Muscle of leg (tissue), 16 donors: ENCODE measurements at places on chromosomes 7 and 10.

DNA sequence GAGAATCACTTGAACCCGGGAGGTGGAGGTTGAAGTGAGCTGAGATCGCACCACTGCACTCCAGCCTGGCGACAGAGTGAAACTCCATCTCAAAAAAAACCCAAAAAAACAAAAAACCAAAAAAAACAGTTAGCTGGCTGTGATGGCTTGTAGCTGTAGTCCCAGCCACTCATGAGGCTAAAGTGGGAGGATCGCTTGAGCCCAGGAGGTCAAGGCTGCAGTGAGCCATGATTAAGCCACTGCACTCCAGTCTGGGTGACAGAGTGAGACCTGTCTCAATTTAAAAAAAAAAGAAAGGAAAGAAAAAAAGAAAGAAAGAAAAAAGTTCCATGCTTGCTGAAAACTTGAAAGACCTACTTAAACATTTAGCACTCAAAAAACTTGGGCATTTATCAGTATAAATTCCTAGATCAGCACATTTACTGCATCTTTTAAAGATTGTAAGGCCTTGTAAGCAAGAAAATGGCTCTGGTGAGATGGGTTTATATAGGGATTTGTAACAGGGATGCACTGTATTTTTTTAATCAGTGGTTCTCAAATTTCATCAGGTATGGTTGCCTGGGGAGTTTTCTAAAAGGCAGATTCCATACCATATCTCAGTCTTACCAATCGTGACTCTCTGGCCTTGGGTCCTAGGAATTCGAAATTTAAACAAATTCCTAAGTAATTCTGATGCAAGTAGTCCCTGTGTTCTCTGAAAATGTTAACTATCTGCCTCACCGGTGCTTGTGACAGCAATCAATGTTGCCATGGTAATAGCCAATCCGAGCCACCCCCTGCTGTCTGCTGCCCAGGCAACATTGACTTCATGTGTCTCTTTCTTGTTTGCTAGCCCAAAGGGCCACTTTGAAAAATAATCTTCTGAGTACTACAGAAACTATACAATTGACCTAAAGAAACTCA lies 11.5 kb upstream of the NT5C2 start:
- no peak overlapping the region for H3K27ac ChIP-seq
- H3K4me1 ChIP-seq, result peaks cover 2% of the 10 kb centered on the region
- no peak overlapping the region for H3K4me3 ChIP-seq
- no peak for DNase-seq
- H3K36me3 ChIP-seq, result no peaks in the 10 kb centered on the region

DNA sequence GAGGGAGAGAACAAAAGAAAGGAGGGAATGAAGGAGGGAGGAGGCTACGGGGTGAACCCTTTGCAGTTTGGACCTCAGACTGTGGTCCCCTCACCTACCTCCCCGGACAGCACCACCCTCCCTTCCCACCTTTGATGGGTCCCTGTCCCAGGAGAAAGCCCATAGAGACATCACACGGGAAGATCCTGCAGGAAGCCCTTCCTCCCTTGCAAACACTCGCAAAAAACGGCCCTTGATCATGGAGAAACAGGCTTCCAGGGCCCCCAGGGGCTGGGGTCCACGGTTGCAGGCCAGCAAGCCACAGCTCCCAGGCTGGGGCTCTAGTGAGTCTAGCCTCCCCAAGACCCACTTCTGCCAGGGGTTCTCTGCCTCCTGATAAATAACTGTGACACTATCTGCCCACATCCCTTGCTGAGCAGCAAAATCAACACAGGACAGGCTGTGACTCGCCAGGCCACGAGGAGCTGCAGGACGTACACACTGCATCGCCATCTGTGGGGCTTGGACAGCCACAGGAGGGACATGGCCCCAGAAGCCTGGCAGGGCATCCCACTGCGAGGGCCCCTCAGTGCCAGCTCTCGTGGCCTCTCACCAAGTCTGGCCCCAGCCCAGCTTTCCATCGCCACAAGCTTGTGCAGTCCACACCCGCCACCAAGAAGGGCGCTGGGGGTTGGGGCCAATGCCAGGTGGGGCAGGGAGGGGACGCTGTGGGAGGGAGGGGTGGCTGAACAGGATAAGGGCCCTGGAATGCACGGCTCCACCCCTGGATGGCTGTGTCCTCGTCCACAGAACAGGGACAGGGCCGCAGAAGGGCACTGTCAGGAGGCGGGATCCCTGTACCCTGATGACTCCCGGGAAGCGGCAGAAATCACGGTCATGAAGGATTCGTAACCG lies 34.2 kb downstream of the PDGFA start:
- no peak for DNase-seq
- no peak overlapping the region for H3K4me3 ChIP-seq
- H3K4me1 ChIP-seq, result peaks cover 36% of the 10 kb centered on the region
- no peaks in the 10 kb centered on the region for H3K36me3 ChIP-seq

- H3K27ac ChIP-seq, result no peak overlapping the region
- DNase-seq, result peak; percentile 64
- no peaks in the 10 kb centered on the region for H3K36me3 ChIP-seq
- peaks cover 13% of the 10 kb centered on the region for H3K4me1 ChIP-seq
Measured at GRCh38 chr10:77248104-77248790, 389.4 kb downstream of the KCNMA1 start.

- H3K27me3 ChIP-seq, result no peaks in the 10 kb centered on the region
- no peaks in the 10 kb centered on the region for H3K36me3 ChIP-seq
- DNase-seq, result peak; percentile 3
- no peak overlapping the region for H3K27ac ChIP-seq
Measured at GRCh38 chr7:119037941-119038340, 813.4 kb downstream of the ANKRD7 start.

DNA sequence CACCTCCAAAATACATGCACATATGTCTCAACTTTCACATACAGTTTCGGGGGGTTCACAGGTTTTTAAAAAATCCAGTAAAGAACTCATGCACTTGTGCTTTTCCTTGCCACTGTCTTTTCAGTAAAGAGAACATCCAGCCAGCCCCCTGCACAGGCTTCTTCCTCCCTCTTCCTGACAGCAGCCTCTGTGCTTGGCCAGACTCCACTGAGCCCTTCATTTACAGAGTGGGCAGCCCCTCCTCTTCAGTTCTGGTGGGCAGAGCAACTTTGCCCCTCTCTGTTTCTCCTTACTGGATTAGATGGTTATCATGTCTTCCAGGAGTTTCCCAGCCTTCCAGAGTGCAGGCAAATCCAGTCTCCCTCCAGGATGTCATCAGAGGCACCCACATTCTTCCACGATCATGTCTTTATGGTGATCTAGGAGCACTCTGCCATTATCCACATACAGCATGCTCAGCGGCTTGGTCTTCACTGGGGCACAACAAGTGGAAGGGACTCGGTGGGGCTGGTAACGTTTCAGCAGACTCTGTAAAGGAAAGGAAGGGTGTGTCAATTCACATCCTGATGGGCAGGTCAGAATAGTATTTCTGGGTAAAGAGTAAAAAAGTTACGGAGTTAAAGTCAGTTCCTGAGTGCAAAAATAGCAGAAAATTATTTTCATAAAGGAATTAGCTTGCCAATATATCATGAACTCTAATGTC lies 8.8 kb downstream of the NODAL start:
- H3K36me3 ChIP-seq, result peaks cover 31% of the 10 kb centered on the region
- no peak overlapping the region for H3K4me3 ChIP-seq
- no peak for DNase-seq
- H3K4me1 ChIP-seq, result peaks cover 75% of the 10 kb centered on the region
- peak overlapping the region; percentile 38 for H3K27ac ChIP-seq

- no peak overlapping the region for H3K4me3 ChIP-seq
- H3K27me3 ChIP-seq, result no peaks in the 10 kb centered on the region
- no peak overlapping the region for H3K27ac ChIP-seq
- DNase-seq, result no peak
- peaks cover 20% of the 10 kb centered on the region for H3K4me1 ChIP-seq
- H3K36me3 ChIP-seq, result no peaks in the 10 kb centered on the region
Measured at GRCh38 chr10:48811461-48811860, 126.8 kb downstream of the WDFY4 start.

DNA sequence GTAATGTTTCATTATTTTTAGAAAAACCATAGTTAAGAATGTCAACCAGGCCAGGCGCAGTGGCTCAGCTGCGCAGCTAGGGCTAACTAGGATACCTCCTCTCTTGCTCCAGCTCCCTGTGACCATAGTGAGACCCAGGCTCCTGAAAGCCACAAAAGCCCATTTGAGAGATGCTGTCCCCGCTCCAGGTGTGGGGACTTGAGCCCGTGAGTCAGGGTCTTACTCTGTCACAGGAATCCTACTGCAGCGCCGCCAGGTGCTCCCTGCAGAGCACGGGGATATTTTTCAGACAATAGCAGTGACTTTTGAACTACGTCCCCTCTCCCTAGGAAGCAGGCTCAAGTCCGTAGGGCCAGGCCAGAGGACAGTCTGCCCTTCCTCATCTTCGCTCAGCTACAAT lies 75.6 kb upstream of the NRBF2 start:
- no peaks in the 10 kb centered on the region for H3K4me1 ChIP-seq
- H3K27ac ChIP-seq, result no peak overlapping the region
- H3K36me3 ChIP-seq, result no peaks in the 10 kb centered on the region
- no peak overlapping the region for H3K4me3 ChIP-seq
- no peaks in the 10 kb centered on the region for H3K27me3 ChIP-seq
- no peak for DNase-seq

DNA sequence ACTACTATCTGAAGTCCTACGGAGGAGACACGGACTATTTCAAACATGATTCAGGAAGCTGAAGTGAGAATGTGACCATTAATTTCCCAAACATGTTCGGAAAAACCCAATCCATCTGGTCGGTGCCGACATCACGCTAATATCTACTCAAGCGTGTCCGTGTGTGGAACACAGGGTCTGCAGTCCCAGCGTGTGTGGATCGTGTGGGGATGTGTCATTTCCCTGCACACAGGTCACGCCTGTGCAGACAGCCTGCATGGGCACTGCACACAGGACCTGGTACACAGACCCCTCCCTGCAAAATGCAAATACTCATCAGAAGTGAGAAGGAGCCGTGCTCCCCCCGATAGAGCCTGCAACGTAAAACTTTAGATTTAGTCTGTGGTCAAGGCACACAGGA lies 57.8 kb downstream of the CARD11 start:
- no peak for DNase-seq
- H3K4me1 ChIP-seq, result no peaks in the 10 kb centered on the region
- H3K36me3 ChIP-seq, result no peaks in the 10 kb centered on the region
- H3K4me3 ChIP-seq, result no peak overlapping the region
- peaks cover 5% of the 10 kb centered on the region for H3K27me3 ChIP-seq

DNA sequence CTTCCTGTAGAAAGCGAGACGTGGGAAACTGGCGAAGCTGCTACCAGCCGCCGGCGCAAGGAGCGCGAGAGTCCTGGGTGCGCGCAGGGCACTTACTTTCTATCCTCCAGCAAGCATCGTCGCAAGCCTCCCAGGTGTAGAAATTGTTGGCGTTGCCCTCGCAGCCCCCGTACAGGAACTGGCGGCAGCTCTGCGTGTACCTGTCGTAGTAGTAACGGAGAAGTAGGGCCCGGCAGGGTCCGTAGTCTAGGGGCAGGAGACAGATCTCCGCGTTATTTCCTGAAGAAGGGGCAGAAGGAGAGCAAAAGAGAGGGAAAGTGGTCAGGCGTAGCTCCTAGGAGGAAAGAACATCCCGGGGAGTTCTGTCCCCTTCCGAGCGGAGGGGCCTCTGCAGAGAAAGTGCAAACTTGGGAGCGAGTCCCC lies 501 bp downstream of the TFPI2 start:
- peak; percentile 34 for DNase-seq
- peak overlapping the region; percentile 55 for H3K4me3 ChIP-seq
- H3K4me1 ChIP-seq, result peaks cover 2% of the 10 kb centered on the region
- H3K27me3 ChIP-seq, result peaks cover 12% of the 10 kb centered on the region
- H3K27ac ChIP-seq, result no peak overlapping the region
- no peaks in the 10 kb centered on the region for H3K36me3 ChIP-seq

GRCh38 chr7:40922316-40922670 lies 780.6 kb downstream of the INHBA start:
- H3K27ac ChIP-seq, result no peak overlapping the region
- no peaks in the 10 kb centered on the region for H3K27me3 ChIP-seq
- DNase-seq, result no peak

- H3K27ac ChIP-seq, result no peak overlapping the region
- no peaks in the 10 kb centered on the region for H3K36me3 ChIP-seq
- no peak for DNase-seq
- no peak overlapping the region for H3K4me3 ChIP-seq
- H3K4me1 ChIP-seq, result no peaks in the 10 kb centered on the region
Measured at GRCh38 chr7:48426966-48427555, 255.8 kb downstream of the ABCA13 start.
